Germinal center (tissue), 1 donor: ENCODE measurements at places on chromosomes 13 and 19.

GRCh38 chr13:80906860-80907259 lies 565.9 kb upstream of the SPRY2 start:
- no peak for DNase-seq

GRCh38 chr13:33111414-33112110 lies 95.3 kb downstream of the KL start:
- peak; percentile 6 for DNase-seq

- no peak for DNase-seq
These were observed 9.6 kb upstream of the CEACAM6 start for GRCh38 chr19:41745756-41746155.

DNA sequence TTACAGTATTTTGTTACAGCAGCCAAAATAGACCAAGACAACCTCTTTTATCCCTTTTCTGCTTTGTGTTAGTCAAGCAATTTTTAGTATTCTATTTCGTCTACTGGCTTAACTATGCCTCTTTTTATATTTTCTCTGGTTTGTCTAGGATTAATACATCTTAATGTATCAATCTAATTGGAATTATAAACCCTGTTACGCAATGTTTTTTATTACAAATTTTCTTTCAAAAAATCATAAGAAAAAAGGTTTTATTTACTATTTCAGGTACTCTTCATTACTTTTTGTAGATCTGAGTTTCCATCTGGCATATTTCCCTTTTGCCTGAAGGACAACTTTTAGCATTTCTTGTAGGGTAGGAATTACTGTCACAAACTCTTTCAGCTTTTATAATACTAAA lies 275.3 kb downstream of the DIAPH3 start:
- no peak for DNase-seq

DNA sequence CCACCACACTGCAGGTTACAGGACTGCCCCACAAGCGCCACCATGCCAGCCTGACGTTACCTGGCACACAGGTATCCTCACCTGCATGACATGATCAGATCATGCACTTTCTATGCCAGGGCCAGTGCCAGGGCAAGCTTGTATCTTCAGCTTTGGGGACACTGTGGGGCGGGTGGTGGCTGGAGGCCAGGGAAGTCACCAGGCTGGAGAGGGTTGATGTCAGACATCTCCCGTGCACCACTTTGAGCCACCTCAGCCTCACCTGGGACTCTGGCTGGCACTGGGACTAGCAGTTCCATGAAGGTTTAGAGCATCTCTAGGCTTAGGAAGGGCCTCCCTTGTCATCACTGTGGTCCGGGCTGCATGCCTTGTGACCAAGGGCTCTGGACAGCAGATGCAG lies 97.2 kb downstream of the WTIP start:
- DNase-seq: no peak

- peak; percentile 27 for DNase-seq
These were observed 536 bp downstream of the UBA2 start for GRCh38 chr19:34428549-34429285.

DNA sequence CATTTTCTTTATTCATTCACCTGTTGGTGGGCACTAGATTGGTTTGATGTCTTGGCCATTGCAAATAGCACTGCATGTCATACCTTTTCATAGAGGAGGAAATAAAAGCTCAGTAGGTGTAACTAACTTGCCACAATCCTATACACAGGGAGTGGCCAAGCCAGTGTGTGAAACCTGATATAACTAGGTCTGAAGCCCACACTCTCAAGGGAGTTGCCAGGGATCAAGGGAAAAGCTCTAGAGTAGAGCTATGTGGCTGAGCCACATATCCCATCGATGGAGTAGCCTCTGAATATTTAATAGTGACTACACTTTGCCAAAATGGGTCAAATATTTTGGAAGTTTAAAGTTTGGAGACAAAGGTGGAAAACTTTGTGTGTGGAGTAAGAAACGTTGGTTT lies 66.1 kb upstream of the TSHZ3 start:
- DNase-seq: no peak

- DNase-seq: no peak
These were observed 716 bp downstream of the ZNF573 start for GRCh38 chr19:37778613-37779126.

- no peak for DNase-seq
These were observed 165.4 kb downstream of the FLT1 start for GRCh38 chr13:28329395-28330158.

DNA sequence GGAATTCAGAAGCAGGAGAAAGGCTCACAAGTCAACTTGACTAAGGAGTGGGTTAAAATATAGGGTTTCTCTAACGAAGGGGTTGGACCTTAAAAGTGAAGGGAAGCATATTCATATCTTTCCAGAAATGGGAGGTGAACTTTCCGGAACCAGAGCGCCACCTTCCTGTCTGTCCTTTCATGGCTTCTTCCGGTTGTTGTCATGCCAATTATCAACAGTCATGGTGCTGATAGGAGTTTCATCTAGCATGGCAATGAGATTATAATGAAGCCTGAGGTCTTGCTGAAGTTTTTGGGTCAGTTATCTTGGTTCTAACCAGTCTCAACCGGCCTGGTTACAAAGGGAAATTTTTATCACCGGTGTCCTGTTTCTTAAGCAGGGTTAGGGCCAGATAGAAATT lies 162.9 kb upstream of the NBEA start:
- no peak for DNase-seq

DNA sequence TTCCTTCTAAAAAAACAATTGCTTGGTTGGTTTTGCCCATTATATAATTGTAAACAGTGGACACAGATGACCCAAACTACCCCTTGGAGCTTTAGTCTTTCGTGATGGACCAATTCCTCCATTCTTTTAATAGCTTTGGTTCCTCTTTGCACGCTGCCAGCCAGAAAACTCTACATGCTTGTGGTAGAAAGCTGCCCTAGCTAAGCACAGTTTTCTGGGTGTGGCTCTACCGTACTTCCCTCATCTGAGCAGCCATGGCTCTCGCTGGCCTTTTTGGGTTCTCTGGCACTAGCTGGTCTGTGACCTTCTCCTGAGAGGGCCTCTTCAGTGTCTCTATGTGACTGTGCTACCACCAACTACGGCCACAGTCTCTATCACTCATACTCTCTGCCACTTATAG lies 29.9 kb upstream of the CEBPA start:
- DNase-seq: no peak

GRCh38 chr13:47671776-47672175 lies 329.3 kb downstream of the SUCLA2 start:
- no peak for DNase-seq

GRCh38 chr19:45674946-45675345 lies 6.9 kb downstream of the GIPR start:
- no peak for DNase-seq

DNA sequence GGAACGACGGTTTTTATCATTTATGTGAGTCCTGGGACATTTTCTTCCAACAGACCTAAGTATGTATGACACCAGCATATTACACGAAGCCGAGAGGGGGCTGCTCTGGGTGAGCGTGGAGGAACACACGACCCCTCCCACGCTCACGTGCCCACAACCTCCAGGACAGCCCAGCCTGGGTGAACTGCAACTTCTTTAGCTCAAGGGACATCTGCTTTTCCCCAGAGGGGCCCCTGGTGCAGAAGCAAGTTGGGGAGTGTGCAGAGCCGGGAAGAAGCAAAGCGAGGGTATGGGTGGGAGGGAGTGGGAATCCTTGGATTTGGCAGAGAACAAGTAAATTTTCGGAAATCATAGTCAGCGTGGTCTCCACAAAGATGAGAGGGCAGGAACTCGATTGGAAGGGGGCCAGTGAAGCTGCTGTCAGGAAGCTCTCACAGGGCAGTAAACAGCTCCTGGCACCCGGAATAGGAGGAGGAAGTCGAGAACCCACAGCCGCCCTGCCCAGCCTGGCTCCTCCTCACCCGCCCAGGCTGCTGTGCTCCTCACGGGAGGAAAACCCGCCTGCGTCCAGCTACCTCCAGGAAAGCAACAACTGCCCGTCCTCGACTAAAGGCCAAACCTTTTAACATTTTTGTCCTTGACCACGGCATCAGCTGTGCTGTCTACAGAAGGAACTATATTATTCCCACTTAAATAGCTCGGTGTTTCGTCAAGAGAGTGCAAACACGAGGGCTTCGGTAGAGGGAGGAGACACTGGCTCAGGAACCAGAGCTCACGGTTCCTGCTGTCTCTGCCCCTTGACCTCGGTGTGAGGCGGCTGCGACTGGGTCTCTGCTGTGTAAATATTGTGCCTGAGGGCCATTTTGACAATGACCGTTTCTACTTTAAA lies 17.2 kb upstream of the CFAP97D2 start:
- no peak for DNase-seq

DNA sequence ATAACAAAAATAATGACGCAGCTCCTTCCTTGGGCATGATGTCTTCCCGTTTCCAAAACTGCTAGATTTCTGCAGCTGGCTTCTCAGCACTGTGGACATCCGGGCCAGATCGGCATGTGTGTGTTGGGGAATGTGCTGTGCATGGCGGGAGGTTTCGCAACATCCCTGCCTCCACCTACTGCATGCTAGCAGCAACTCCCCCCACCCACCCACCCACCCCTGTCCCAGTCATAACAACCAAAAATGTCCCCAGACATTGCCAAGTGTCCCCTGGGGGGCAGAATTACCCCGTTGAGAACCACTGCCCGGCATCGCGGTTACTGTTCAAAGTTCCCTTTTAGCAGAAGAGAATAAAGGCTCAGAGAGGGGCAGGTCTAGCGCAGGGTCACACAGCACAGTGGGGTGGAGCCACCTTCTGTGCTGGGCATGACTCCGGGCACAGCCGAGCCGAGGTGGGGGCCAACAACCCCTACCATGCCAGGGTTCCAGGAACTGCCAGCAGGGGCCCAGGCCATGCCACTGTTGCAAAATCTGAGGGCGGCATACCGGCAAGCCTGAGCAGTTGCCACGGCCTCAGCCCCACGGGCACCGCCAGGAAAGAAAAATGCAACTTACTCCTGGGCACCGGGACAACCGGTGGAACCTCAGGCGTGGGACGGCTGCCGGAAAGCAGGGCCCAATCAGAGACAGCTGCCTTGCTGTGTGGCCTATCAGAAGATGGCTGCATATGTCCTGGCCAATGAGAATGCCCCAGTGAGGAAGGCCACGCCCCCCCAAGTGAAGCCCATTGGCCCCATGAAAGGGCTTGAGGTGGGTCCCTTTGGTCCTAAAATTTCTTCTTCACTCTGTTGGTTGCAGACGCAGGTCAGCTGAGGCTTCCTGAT lies 22.5 kb upstream of the NFIC start:
- peak; percentile 68 for DNase-seq

- peak; percentile 36 for DNase-seq
These were observed 61.3 kb downstream of the CELF5 start for GRCh38 chr19:3285647-3286176.

DNA sequence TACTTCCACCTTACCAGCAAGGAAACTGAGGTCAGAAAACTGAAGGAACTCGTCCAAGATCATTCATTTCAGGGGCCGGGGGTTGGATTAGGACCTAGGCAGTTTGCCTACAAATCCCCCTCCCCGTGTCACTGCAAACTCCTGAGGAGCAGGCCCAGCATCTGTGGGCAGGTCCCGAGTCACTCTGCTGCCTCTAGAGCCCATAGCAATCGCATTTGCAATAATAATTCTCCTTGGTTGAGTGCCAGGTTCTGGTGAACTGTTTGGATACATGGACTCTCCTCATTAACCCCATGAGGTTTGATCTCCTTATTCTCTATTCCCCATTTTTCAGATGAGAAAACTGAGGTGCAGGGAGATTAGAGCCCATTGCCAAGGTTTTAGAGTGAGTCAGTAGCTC lies 903 bp downstream of the PIN1 start:
- no peak for DNase-seq

- DNase-seq: no peak
These were observed 69.3 kb upstream of the HMGB1 start for GRCh38 chr13:30535046-30535445.

- no peak for DNase-seq
These were observed 6.7 kb downstream of the GRIN2D start for GRCh38 chr19:48400018-48400742.

DNA sequence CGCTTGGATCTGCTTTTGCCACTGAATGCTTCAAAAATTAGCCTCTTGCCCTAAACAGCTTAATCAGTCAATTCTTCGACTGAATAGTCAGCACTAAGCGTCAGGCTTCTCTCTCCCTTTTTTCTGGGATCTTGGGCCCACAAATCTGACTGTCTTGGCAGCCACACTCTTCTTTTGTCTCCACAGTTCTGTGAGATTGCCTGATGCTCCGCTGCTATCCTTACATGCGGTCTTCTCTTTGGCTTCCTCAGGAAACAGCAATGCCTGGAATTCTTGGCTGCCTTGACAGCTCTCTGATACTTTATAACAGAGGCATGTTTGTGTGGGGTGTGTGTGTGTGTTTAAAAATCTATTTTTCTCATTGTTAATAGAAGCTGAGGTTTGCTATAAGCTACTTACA lies 32.6 kb downstream of the ERCC5 start:
- no peak for DNase-seq

GRCh38 chr13:110629735-110630134 lies 14.4 kb downstream of the NAXD start:
- DNase-seq: no peak

- DNase-seq: no peak
These were observed 39.0 kb downstream of the RNASEH2B start for GRCh38 chr13:50948601-50949000.

DNA sequence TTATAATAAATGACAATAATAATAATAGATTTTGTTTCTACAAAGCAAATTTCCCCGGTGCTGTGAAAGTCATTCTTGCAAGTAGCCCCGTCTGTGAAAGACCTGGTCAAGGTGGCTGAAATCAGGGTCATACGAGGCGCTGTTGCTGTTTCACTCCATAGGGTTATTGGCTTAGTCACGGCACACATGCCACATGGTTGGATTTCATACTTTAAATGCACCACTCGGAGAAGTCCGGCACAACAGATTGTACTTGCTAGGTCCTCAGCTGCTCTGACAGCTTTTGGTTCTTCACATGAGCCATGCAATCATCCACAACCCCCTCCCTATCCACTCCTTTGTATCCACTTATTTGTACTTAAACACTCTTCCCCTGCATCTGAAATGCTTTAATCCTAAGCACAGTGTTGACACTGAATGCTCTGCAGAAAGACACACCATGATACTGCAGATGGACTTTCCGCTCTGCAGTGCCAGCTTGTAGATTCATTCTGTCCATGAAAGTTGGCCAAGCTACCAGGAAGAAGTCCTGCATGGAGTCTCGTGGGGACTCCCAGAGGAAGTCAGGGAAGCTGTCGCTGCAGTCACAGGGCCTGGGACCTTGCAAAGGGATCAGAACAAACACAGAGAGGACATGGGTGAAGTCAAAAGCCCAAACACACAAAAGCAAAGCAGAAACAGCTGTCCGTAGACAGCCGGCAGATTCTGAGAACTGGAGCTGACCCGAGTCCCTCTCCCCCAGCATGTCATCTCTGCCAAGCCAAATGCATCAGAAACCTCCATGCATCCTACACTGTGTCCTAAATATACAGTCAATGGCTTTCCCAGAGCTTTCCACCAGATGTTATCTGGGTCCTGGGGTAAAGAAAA lies 124.6 kb downstream of the COL4A2 start:
- no peak for DNase-seq

DNA sequence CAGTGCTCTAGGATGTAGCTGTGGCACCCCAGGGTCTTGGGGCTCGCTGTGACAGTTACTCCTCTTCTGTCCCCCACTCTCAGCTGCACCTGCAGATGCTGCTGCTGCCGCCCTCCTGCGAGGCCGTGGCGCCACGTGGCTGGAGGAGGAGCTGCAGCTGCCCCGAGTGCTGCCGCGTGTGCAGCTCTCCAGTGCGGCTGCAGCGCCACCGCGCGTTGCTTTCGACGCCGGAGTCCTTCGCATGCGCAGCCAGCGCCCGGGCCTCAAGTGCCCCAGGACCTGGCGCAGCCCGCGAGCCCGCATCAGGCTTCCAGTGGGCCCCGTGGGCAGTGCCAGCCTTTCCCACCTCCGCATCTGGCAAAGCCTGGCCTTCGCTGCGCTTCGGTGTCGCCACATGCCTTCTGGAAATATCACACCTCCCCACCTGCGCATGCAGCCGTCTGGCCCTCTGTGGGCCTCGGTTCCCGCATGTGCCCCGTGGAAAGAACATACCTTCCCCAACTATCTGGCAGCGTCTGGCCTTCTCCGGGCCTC lies 692 bp upstream of the ZNF580 start:
- DNase-seq: peak; percentile 83
